MCF 10A (cell line): ENCODE measurements at places on chromosomes 7 and 10.

DNA sequence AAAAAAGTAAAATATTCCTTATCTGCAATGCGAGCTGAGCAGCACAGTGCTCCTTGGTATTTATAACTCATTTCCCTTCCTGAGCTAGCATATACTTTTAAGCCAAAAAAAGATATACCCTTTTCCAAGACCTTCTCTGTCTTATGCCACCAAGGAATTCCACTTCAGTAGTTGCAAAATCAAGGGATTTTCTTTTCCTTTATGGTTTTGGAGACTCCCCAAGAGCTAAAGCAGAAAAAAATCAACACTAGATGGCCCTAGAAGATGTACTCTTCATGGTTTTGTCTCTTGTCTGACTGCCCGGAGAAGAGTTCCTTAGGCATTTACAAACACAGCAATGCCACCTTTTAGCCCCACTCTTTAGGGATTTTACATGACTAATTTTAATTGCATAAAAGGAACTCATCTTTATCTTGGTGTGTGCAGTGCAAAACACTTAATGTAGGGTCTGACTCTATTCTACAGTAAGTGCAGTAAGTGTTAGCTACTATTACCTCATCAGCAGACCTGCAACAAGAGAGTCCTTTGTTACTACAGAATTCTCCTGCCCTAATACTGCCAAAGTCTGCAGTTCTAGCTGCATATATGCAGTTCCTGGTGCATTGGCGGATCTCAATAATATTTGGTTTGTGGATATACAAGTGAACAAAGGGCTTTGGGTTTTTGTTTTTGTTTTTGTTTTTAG lies 443.3 kb downstream of the GFRA1 start:
- peak; percentile 57 for DNase-seq

- DNase-seq = no peak
Observed at GRCh38 chr10:50968386-50969091, 83.1 kb upstream of the A1CF start.

DNA sequence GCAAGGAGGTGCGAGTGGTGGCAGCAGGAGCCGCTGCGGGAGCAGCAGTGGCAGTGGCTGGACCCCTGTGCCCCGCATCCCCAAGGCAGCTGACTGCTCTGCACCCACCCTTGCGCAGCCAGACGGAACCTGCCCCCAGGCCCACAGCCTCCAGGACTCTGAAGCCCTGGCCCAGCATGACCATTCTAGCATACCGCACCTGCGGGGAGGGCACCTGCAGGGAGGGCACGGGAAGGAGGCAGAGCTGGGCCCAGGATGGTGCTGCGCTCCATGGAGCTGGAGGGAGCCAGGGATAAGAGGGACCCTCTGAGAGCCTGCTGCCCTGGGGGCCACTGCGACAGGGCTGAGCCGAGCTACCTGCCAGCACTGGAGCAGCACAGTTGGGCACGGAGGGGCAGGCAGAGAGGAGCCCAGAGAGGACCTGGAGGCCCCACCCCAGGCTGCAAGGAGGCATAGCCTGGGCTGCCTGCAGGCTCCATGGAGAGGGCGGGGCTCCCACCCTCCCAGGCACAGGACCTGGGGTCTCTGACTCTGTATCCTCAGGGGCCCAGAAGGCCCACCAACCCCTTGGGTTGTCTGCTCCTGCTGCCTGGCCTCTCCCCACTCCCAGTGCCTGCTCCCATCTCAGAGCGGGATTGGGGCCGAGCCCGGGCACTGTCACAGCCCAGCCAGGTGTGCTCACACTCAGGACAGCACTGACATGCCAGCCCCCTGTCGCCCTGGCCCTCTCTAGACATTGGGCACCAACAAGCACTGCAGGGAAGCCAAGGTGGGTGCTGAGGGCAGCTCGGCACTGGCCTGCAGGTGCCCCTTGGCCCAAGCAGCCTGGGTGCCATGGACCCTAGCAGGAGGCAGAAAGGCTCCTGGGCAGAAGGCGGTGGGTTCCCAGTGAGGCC lies 87.6 kb downstream of the HTR7 start:
- no peak for DNase-seq

- DNase-seq = peak; percentile 62
Observed at GRCh38 chr10:125102246-125102645, 58.1 kb downstream of the CTBP2 start.

DNA sequence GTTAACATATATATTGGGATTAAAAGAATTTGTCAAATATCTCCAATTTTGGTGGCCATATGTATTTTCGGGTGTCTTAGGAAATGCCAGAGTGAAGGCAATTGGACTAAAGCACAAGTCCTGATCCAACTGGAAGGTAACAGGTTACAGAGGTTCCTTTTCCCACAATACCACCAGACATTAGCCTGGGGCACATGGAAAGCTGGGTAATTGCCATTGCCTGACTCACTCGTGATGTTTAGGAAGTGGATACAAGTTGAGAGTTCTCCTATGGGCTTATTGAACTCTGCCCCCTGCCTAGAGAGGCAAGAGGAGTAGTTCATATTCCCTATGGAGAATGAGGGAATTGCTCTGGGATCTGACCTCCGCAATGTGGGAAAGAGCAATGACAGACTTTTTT lies 5.7 kb downstream of the DNAH11 start:
- peak; percentile 69 for DNase-seq

DNA sequence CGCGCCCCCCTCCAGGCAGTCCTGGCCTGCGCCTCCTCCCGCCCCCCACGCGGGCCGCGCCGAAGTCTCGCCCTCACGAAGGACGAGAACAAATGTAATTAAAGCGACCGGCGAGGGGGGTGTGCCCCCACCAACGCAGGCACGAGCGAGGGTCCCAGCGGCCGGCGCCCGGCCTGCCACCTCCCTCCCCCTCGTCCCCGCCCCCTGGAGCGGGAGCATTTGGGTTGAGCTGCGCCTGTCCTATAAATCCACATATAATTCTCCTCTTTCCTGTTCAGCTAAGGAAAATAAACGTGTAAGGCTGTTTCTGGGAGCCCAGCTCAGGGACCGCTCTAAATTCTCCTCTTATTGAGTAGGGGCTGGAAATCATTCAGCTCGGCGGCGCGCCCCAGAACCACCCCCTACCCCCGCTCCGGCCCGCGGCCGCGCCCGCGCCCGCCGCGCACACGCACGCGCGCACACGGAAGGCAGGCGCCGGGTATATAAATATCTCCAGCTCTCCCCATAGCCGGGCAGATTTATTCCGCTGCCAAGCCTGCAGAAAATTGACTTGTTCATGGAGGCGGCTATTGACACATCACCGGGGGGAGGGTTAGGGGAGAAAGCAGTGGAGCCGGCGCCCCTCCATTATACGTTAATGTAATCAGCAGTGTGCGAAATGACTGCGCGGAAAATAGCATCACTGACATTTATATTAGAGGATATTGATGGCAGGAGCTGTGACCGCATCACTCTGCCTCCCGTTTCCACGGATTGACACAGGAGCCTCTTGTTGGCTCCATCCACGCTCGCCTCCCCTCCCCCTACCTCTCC lies 61.6 kb upstream of the BTRC start:
- no peak for DNase-seq
